ENCODE measurements at places on chromosomes 11 and 22. TPM values are rescaled to one million over a fixed set of nuclear protein-coding genes. Genes with fewer than 3 reads are reported as not detected.

DNA sequence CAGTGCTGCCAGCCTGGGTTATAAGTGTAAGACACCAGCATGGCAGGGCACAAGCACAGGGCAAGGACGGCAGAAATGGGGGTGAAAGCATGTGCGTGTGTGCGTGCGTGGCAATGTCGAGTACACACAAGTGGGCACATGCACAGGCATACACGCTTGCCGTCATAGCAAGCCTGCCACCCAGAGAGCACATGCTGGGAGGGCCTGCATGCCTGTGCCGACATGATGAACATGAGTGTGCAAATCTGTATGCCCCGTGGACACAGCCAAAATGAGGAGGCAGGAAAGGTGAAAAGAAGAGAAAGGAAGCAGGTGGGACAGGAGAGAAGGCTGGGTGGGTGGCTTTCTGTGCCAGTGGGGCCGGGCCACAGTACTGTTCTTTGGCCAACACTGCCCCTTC is 62.9 kb downstream of the NECTIN1 start:
- DNase-seq = no peak

The VSTM5 gene
- not detected for total RNA-seq

The SAA2 gene
- total RNA-seq = 3.0 TPM

DNA sequence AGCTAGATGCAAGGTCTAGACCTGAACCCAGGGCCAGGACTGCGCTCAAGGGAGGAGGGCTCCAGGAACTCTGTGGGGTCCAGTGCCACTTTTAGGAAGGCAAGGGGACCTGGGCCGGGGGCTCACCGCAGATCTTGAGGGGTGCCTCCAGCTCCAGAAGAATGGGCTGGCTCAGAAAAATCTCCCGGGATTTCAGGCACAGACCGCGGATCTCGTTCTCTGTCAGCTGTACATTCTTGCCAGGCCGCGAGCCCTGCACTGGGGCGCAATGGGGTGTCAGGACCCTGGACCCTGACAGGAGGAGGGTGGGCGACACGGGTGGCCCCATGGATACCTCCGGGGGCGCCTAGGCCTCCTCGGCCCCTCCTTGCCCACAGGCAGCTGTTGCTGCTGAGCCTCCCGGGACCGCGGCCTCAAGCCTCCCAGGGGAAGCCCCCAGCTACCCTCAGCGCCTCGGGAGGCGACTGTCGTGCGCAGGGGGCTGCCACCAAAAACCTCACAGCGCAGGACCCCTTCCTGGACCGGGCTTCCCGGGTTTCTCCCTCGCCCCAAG is 640 bp downstream of the PPP1CA start:
- no peak for DNase-seq

DNA sequence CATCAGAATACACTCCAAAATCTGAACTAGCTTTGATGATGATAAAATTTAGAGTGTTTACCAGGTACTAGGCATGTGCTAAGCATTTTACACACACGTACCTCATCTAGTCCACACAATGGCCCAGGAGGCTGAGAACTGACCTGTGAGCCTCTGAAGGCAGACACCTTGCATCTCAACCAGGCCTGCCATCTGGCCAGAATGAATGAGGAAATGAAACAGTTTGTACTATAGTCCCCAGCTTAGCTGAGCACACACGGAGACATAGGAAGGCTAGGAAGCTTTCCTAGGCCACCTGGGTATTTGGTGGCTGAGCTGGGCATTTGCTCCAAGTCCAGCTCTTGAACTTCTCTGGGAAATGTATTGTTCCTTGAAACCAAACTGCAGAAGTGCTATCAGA is 6.9 kb upstream of the SHANK3 start:
- DNase-seq = no peak

The CADM1 gene
- 91.4 TPM for total RNA-seq

- DNase-seq = no peak
These were observed 587.1 kb downstream of the SOX6 start for GRCh38 chr11:15769203-15769602.

- DNase-seq = no peak
These were observed 30.0 kb downstream of the WNT7B start for GRCh38 chr22:45946805-45947600.

DNA sequence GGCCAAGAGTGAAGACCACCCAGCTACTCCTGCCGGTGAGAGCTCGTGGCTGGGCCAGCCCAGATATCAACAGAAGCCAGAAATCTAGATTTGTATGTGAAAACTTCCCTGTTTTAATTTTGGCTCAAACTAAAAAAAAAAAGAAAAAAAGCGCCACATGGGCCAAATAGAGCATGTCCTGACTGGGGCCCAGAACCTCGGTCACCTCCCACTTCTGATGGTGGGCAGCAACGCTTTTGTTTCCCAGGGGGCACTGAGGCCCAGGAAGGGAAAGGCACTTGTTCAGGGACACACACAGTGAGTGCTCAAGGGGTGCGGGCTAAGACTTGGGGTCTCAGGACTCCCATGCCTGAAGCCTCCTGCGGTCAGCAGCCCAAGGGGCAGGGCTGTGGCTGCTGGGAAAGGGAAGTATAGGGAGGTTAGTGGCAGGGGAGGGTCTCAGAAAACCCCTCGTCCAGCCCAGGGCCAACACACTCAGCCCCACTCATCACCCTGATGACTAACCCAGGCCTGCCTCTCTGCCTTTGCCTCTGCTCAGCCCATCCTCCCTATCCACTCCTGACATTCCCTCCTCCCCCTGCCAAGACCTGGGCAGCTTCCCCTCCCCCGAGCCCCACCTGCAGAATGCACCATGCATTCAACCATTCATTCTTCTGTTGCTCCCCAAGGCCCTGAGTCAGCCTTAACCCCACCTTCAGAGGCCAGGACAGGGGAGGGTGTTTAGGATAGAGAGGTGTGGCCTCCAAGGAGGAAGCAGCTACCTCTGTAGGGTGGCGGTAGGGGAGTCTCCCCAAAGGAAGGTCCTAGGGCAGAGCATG is 30.0 kb upstream of the TCF20 start:
- DNase-seq = peak; percentile 34

The SCGB1C1 gene
- total RNA-seq = not detected

GRCh38 chr11:88384669-88385005 is 47.1 kb upstream of the CTSC start:
- peak; percentile 56 for DNase-seq

The LRP4 gene
- total RNA-seq = 1.7 TPM

GRCh38 chr22:41239443-41240128 is 1.1 kb downstream of the CHADL start:
- DNase-seq = no peak

The MGAT3 gene
- 0.86 TPM for total RNA-seq

The MRE11 gene
- 25.2 TPM for total RNA-seq

- no peak for DNase-seq
These were observed 368.5 kb downstream of the NELL1 start for GRCh38 chr11:21037850-21038249.

The NEFH gene
- total RNA-seq = not detected

The SYT13 gene
- total RNA-seq = 0.91 TPM

- DNase-seq = no peak
These were observed 3.9 kb upstream of the PRG2 start for GRCh38 chr11:57394203-57394965.

DNA sequence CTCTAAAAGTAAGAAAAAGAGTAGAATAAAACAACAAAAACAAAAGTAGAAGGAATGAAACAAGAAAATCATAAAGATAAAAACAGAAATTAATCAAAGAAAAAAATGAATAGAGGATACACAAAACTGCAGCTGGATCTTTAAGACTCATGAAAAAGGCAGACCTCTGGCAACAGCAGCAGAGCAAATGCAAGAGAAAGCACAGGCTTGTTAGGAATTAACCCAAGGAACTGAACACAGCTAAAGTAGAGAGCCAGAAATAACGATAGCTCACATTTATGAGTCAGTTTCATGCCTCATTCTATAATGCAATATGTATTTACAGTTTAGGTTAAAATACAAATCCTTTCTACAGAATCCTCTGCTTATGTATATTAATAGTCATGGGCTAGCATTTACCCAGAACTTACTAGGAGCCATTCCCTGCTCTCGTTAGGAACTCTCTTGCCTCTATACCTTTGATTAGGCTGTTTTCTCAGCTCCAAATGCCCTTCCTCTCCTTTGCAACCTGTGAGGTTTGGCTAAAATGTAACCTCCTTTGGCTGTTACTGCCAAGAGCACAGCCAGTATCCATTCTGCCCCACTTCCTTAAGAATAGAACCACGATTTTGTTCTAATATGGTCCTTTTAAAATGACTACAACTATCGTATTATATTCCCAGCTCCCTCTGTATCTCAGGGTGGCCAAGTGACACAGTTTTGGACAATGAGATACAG is 38.3 kb upstream of the NFAM1 start:
- DNase-seq = no peak

DNA sequence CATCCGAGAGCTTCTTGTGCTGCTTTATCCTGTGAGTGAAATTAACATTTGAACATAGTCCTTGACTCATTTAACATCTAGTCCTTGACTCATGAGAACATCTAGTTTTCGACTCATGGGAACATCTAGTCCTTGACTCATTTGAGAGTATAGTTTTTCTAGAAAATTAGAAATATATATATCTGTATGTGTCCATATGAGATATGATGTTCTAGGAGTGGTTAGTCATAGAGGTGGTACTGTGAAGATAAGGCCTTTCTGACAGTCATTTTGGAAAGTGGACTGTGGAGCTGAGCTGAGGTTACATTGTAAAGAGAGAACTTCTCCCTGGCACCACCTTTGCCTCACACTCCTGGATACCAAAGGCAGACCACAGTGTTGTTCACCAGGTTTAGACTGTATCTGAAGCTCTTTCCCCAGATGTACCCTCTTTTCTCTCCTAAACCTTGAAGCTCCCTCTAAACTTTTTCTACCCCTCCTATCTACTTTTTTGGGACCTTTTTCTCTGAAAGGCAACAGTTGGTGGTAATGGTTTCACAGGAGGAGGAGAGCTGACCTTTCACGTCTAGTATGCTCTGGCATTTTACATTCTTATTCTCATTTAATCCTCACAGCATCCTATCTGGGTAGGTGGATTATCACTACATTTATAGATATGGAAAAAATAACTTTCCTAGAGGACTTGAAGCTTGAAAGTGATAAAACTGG is 67.2 kb downstream of the PPP2R1B start:
- no peak for DNase-seq

The HPX gene
- total RNA-seq = not detected

- DNase-seq = peak; percentile 96
These were observed 444 bp upstream of the TSKU start for GRCh38 chr11:76782531-76783293.

The TREH gene
- not detected for total RNA-seq

DNA sequence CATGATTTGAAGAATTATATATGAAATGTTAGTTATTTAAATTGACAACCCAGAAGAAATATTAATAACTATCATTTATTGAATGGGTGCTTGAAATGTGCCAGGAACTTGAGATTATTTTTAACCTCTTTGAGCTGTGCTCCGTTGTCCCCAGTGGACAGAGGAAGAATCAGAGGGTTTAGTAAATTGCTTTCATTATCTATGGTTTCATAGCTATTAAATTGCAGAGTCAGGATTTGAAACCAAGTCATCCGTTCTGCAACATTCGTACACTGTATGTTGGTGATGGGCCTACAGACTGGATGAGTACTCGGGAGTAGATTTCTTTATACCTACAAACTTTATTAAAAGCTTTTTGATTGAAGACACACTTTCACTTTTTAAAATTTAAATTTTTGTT is 4.9 kb downstream of the HSD17B12 start:
- DNase-seq = no peak

The RIMBP3C gene
- total RNA-seq = not detected

- peak; percentile 80 for DNase-seq
These were observed 6.7 kb upstream of the AP1B1 start for GRCh38 chr22:29394931-29395581.

The NELL1 gene
- not detected for total RNA-seq

DNA sequence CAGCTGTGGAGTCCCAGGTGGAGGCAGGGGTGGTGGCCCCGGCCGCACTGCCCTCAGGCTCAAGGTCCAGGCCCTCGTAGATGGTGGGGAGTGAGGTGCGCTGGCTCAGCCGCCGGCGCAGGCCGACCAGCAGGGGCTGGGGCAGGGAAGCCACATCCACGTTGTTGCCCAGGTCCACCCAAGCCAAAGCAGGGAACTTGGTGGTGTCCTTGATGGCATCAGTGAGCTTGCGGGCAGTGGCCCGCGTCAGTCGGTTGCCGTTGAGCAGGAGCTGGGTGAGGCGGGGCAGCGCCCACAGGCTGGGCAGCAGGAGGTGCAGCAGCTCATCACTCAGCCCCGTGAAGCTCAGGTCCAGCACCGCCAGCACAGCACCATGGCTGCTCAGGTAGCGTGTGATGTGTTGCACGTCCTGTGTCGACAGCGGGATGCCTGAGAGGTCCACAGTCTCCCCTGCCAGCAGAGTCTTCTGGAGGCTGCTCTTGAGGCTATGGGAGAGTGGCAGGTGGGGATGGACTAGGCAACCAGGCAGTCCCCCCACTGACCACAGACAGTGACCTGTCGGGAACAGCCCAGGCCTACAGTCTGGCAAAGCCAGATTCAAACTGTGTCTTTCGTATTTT is 6.8 kb downstream of the LRRC75B start:
- no peak for DNase-seq

The TMEM191C gene
- not detected for total RNA-seq

- DNase-seq = no peak
These were observed 12.7 kb upstream of the CELSR1 start for GRCh38 chr22:46549971-46550641.

The SCUBE2 gene
- total RNA-seq = 0.51 TPM

- DNase-seq = no peak
These were observed 63.5 kb upstream of the DRD2 start for GRCh38 chr11:113538451-113539412.

- no peak for DNase-seq
These were observed 68.5 kb downstream of the GDPD4 start for GRCh38 chr11:77233011-77233410.

DNA sequence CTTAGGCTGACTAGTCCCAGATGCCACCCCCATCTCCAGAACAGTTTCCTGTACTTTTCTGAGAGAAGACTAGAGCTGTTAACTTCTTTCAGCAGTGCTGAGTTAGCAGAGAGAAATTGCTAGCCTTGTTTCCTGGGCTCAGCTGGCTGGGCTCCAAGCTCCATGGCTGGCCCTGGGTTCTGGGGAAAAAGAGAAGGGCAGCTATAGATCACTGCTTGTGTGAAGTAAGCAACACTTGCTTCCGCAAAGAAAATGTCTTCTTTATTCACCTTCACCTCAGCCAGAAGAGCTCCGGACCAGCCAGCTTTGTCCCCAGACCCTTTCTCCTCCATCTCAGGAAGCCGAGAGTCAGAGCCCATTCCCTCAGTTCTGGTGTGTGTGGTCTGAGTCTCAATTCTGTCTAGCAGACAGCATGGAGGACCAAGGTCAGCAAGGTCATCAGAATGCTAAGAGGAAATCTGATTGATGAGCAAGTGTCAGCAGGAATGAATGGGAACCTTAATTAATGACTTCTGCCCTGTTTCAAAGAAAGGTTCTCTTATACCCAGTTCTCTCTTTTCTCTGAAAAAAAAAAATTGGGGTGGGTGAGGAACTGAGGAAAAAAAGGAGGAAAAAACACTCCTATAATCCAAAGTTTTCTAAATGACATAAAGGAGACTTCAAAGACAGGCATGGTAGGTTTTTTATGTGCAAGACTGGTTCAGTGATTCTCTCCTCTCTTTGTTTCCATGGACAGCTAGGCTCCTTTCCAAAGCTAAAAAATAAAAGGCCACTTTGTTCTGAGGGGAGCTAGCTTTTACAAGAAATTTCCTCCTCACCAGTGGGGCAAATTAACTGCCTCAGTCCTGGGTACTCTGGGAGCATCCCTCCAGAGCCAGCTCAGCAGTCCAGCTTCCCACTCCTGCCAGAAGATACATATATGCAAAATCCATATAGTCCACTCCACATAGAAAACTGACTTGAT is 63.6 kb upstream of the FAM181B start:
- DNase-seq = no peak

The ZNF202 gene
- total RNA-seq = 4.4 TPM

GRCh38 chr11:37503411-37504059 is 905.5 kb upstream of the RAG2 start:
- DNase-seq = no peak

The CELSR1 gene
- 2.9 TPM for total RNA-seq
